Progenitor cell of endocrine pancreas (in vitro differentiated cells): ENCODE measurements at places on chromosomes 13 and 19. TPM values are rescaled to one million over a fixed set of nuclear protein-coding genes. Genes with fewer than 3 reads are reported as not detected.

DNA sequence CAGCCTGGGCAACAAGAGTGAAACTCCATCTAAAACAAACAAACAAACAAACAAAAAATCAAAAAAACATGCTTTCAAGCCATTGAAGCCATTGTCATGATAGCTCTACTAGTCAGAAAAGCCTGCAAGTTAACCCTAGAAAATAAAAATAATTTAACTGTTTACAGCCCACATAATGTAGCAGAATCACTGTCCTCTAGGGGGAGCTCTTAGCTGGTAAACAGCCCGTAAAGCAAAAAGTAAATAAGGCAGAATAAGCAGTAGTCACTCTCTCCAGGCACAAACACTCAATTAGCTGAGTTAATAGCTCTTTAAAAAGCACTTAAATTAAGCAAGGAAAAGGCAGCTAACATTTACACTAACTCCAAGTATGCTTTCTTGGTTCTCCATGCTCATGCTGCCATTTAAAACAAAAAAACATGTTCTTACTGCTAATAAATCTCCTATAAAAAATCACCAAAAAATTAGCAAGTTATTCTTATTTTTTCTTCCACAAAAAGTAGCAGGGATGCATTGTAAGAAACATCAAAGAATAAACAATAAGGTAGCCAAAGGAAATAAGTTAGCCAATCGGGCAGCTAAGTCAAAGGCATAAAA, 11.3 kb downstream of the LILRB4 start:
- DNase-seq = no peak

DNA sequence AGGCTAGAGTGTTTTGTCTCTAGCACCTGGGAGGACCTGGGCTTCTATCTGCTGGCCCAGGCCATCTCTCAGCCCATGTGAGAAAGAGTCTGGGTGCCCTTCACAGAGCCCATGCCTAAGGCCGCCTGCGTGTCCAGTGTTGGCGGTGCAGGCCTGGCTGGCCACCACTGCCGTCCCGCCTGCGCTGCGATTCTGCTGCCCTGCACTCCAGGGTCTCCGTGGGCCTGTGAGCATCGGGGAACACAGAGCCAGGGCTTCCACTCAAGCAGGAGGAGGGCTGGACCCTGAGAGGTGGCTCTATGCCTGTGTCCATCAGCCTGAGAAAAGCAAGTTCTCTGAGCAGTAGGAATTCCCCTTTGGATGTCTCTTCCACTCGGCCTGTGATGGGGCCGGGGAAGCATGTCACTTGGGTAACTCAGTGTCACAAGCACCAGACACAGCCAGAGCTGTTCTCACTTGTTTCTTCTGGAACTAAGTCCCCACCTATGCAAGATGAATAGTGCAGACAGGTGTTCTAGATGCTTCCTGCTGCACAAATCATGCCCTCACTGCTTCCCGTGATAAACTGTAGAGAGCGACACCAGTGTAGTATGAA, 93.9 kb downstream of the RAB20 start:
- no peak for DNase-seq

DNA sequence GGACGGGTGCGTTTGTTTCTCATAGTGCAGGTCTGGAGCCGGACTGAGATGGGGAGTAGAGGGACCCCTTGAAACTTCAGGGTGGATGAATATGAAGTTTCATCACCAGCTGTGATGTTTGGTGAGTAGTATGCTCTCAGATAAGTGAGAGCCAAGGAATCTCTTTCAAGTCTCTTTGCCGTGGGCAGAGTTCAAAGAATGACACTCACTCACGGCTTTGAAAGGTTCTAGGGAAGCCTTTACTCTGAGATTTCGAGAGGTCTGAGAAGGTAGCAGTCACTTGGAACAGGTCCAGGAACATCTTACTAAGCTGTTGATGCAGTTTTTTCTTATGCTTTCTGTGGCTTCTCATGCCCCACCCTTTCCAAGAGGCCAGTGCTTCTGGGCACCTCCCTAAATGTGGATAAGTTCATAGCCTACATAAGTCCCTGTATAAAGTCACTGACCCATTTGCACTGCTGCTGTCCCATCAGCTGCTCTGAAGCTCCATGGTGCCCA, at the start of gene IGFL2:
TSS of gene IGFL2 (plus strand) at position 448 of the 498 bp plus-strand sequence. CDS start at position 489, 41 bp downstream.
- DNase-seq = no peak

DNA sequence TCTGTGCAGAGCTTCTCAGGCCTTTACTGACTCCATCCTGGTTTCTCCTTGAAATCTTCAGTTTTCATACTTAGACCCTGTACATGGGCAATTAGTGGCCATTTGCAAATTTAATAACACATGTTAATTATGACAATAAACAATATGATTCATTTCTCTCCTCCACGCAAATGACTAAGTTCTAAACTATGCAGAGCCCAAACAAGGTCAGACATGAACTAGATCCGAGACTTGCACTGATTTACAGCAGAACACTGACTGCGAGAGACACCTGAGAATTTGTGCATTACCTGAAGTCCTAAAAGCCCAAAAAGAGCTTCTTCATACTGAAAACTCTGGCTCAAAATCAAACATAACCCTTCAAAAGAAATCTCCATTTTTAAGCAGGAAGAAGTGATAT, 521.8 kb downstream of the MYO16 start:
- no peak for DNase-seq

DNA sequence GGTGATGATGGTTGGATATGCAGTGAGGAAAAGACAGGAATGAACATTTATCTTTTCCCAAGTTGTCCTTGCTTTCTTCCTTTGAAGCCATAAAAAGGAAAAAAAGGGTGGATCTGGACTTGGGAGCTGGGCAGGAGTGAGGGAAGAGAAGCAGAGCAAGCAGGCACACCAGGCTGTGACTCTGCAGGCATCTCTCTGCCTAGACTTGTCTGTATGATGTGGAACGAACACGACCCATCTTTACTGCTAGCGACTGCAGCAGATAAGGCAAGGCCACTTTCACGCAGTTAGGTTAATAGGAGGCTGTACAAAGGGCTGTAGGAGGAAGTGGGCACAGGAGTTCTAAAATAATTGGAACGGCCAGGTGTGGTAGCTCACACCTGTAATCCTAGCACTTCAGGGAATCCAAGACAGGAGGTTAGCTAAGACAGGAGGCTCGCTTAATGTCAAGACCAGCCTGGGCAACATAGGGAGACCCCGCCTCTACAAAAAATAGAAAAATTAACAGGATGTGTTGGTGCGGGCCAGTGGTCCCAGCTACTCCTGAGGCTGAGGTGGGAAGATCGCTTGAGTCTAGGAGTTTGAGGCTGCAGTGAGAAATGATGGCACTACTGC, 961 bp upstream of the URI1 start:
- DNase-seq = no peak

GRCh38 chr13:101401196-101401595, 15.1 kb downstream of the NALCN start:
- DNase-seq = no peak

DNA sequence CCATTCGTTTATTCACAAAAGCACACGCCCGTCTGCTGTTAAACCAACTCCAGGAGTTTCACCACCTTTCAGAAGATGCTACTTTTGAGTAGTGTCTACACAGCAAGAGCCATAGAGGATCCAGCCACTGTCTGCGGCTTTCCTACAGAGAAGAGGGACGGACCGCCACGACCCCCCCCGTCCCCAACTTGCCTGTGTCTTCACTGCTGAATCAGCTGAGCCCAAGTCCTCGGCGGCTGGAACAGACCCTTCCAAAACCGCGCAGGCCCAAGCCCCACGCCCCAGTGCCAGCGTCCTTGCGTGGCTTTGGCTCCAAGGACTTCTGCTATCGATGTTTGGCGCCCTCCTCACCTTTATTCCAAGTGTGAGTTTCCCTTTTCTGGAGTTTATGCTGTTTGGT, 65.1 kb downstream of the SPACA7 start:
- DNase-seq = no peak

- DNase-seq = peak; percentile 73
Measured at GRCh38 chr19:44807652-44808462, 1.0 kb upstream of the BCAM start.

DNA sequence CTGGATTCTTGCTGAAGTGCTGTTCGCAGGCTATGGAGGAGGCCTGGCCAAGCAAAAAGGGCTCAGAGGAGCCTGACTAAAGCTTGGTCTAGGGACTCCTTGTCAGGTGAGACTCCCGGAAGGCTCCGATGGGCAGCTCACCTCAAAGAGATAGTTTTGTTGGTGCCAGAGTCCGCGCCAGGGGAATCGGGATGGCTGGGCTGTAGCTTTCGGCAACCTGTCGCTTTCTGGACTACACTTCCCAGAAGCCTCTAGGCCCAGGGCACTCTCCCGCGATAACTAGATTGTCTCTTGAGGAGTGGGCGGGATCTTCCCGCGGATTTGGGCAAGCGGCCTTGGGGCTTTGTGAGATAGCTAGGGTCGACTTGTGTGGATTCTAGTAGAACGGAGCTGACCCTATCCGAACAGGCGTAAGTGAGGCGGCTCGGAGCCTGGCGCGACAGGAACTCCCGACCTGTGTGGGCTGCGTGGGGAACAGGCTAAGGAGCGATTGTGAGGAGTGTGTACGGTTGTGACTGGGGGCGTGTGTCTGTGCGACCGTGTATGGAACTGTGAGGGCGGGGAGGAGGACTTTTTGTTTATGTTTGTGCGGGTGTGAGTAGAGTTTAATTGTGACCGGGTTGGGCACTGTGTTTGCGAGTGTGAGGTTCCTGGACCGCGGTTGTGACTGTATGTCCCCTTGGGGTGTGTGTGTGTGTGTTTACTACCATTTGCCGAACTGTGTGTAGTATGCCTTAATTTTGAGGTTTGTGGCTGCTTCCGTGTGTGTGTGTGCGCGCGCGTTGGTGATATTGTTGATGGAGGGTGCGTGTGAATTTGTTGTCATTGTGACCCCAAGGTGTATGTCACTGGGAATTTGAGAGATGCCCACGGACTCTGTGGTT, at the start of gene ZNF345:
TSS of gene ZNF345 (plus strand) at position 318 of the 884 bp plus-strand sequence. CDS start 25,955 bp downstream, outside the sequence.
- peak; percentile 77 for DNase-seq

GRCh38 chr19:11264452-11265176, 2.3 kb upstream of the DOCK6 start:
- no peak for DNase-seq

GRCh38 chr19:31254611-31255010, 94.6 kb downstream of the TSHZ3 start:
- no peak for DNase-seq

GRCh38 chr19:2015608-2015950, at the start of gene BTBD2:
Gene BTBD2 (minus strand): TSS chr19:2015714. CDS start chr19:2015703, 11 bp downstream.
- no peak for DNase-seq

DNA sequence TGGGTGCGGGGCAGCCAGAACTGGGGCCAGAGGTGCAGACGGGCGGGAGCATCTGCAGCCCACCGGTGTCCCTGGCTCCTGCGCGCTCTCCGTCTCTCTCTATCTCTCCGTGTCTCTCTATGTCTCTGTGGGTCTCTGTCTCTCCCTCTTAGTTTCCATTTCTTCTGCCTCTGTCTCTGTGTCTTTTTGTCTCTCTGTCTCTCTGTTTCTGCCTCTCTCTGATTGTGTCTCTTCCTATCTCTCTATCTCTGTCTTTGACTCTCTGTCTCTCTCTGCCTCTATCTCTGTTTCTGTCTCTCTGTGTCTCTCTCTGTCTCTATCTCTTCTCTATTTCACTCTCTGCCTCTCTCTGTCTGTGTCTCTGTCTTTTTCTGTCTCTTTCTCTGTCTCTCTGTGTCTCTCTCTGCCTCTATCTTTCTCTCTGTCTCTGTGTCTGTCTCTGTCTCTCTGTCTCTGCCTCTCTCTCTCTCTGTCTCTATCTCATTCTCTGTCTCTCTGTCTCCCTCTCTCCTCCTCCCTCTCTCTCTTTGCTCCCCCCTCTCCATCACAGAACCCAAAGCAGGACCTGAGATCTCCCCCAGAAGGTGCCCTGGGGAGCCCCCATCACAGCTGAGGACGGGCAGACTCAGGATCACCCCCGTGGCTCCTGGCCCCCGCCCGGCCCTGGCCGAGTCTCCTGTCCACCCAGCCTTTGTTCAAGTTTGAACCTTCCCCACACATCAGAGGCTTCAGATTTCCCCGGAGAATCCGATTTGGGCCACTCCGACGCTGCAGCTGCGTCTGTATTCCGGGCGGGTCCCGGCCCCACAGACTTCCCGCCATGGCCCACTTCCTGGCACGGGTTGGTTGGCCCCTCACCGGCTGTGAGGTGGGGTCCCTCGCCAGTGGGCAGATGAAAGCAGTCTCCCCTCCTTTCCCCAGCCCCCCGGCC, 48.6 kb upstream of the TCF3 start:
- no peak for DNase-seq

DNA sequence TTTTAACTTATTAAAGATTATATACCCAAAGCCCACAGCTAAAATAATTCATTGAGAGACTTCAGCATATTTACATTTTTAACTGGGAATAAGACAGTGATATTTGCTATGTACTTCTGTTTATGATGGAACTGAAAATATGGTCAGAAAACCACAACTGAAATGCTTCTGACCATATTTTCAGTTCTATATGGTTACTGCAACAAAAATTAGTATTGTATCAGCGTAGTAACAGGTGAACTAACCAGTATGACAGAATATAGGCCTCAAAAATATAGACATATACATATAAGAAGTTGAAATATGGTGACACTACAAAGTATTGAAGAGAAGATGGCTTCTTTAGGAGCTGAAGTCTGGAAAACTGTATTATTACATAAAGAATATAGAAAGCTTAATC, 857.4 kb downstream of the OLFM4 start:
- DNase-seq = no peak

GRCh38 chr19:36915992-36916830, at the start of the genes ZNF568 and ZNF829:
Gene ZNF568 (plus strand): TSS chr19:36916332. CDS start chr19:36922771, 6,439 bp downstream.
Gene ZNF829 (minus strand): TSS chr19:36916291. CDS start chr19:36915167, 1,124 bp downstream.
- peak; percentile 70 for DNase-seq

DNA sequence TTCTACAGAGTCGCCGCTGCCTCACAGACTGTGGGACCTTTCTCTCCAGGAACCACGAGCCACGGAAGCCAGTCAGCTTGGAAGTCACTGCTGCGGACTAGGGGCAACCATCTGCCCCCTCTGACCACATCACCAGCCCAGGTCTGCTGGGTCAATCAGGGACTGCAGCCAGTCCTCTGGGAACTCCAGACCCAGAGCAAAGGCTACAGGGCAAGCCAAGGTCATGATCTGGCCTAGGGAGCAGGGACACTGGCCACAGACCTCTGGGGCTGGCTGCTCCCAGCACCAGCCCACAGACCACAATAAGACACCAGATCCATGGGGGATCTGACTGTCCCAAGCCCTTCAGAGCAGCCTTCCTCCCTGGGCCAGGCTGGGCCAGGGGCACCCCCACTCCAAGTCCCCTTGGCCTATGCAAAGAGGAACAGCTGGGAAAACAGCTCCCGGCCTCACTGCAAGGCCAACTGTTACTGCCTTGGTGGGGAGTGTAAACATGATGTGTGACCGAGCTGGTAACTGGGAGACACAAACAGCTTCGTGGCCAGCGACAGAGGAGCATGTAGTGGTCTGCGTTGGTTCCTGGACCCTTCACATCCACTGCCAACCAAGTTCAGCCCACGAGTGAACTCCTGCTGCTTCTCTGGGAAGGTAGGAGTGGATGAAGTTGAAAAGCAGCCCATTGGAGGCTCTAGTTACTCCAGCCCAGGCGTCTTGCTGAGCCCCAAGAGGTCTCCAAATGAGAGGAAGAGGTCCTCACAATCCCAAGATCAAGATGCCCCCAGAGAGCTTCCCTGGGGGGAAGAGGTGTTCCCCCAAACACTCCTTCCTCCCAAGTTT, 1.5 kb downstream of the AKT2 start:
- DNase-seq = no peak

- DNase-seq = no peak
Measured at GRCh38 chr13:39540929-39541605, 61.9 kb downstream of the LHFPL6 start.

Gene ZNF470
- total RNA-seq = 8.0 and 9.0 TPM in 2 replicates

Gene ZNF83
- total RNA-seq = 72.1 and 79.7 TPM in 2 replicates

Gene PRR22
- 5.8 and 5.9 TPM in 2 replicates for total RNA-seq

Gene DKKL1
- total RNA-seq = 3.6 and 5.2 TPM in 2 replicates

Gene EDDM13
- total RNA-seq = not detected in 2 replicates

Gene MRPL4
- total RNA-seq = 51.7 and 52.9 TPM in 2 replicates

Gene UBE2S
- total RNA-seq = 69.9 and 77.2 TPM in 2 replicates

Gene RDH8
- not detected in 2 replicates for total RNA-seq

Gene ZNF729
- total RNA-seq = not detected in 2 replicates

Gene CEACAM4
- total RNA-seq = not detected in 2 replicates

Gene ZNF723
- not detected in 2 replicates for total RNA-seq

Gene CPAMD8
- 58.6 and 63.4 TPM in 2 replicates for total RNA-seq
